LoVo (cell line): ENCODE measurements at places on chromosomes 13 and 19.

DNA sequence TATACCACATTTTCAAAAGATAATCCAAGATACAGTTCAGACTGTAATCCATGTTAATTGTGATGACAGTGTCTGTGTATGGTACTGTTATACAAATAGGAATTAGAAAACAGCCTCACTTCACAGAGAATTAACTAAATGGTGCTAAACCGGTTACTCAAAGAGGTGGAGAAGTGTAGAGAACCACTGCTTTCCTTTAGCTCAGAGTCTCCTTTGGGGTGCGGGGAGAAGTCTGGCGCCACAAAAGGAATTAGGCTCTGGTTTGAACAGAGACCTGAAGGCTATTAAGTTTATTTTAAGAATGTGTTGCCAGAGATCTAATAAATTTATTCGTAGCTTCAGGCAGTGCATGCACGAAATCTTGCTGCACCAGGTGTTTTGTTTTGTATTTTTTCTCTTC lies 65.8 kb downstream of the FREM2 start:
- DNase-seq: no peak

DNA sequence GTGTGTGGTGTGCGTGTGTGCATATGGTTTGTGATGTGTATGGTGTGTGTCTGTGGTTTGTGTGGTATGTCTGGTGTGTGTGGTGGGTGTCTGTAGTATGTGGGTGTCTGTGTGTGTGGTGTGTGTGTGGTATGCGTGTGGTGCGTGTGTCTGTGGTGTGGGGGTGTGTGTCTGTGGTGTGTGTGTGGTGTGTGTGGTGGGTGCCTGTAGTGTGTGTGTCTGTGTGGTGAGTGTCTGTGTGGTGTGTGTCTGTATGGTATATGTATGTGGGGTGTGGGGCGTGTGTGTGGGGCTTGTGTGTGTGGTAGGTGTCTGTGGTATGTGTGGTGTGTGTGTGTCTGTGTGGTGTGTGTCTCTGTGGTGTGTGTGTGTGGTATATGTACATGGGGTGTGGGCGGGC lies 300.7 kb downstream of the TEX29 start:
- no peak for DNase-seq

GRCh38 chr13:34417896-34418295 lies 524.2 kb upstream of the NBEA start:
- DNase-seq: no peak

- no peak for DNase-seq
Observed at GRCh38 chr19:50486823-50487515, 10.3 kb upstream of the GARIN5A start.

GRCh38 chr13:34224877-34225276 lies 406.9 kb downstream of the RFC3 start:
- DNase-seq: no peak

DNA sequence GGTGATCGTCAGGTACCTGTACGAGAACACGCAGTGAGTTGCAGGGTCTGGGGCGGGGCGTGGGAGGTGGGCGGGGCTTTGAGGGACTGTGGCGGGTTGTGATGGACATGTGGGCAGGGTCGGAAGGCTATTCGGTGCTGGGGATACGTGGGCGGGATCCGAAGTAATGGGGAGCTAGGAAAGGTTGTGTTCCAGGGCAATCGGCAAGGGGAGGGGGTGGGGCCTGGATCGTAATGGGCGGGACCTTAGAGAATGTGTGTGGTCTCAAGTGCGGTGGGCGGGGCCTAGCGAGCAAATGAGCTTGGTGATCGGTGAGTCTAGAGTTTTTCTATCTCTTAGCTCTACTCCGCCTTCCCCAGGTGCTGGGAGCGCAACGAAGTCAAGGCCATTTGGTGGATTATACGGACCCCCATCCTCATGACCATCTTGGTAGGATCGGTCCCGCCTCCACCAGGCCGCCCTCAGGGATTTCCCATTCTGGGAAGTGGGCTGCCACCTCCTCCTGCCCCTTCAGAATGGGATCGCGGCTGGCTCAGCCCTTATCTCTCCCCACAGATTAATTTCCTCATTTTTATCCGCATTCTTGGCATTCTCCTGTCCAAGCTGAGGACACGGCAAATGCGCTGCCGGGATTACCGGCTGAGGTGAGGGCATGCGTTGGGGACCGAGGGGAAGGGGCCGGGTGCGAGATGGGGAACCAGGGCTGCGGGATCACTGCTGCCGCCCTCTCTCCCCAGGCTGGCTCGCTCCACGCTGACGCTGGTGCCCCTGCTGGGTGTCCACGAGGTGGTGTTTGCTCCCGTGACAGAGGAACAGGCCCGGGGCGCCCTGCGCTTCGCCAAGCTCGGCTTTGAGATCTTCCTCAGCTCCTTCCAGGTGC lies 9.6 kb downstream of the GIPR start:
- peak; percentile 86 for DNase-seq

DNA sequence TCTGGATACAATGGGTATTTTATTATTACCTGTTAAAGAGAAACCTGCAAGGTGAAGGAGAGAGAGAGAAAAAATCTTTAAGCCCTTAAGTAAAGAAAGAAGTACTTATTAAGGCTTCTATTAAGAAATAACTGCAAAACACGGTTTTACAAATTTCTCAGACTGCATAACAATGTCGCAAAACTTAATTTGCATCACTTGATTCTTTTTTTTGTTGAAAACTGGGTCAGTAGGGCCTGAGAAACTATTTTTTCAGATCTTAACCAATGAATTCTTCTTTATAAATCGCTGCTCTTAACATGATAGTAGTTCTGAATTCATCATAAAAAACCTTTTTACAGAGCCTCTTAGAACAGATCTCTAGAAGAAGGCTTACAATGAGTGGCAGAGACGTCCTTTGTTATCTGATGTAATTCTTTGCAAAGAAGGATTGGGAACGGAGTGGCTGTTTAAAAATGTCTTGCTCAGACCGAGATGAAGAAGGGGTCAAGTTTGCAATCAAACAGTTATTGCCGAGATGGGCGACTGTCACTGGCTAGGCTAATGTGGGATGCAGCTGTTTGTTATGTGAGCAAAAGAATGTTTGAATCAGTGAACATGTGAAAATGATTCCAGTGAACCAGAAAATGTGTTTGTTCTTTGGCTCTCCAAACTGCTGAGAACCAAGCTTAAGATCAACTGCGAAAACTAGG lies 76.3 kb downstream of the ZNF536 start:
- no peak for DNase-seq

- peak; percentile 42 for DNase-seq
Observed at GRCh38 chr13:109840201-109840892, 54.0 kb upstream of the IRS2 start.

- DNase-seq: no peak
Observed at GRCh38 chr19:51354103-51354741, 12.0 kb downstream of the ETFB start.

DNA sequence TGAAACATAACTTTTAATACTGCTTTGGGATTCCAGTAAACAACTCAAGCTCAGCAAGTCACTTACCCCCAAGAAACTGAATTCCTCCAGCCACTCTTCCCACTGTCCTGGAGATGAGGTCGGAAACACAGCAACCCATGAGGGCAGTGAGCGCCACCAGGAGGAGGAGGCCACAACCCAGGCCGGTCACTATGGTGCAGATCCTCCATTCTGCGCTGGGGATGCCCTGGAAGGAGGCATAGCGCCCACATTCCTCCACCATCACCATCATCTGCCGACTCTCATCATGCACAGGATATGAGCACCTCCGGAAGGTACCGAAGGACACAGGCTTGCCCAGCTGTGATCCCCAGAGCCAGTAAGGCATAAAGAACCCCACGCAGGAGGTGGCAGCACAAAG lies 2.2 kb downstream of the LHFPL6 start:
- no peak for DNase-seq

- DNase-seq: no peak
Observed at GRCh38 chr19:18697680-18698079, 14.2 kb downstream of the CRTC1 start.

DNA sequence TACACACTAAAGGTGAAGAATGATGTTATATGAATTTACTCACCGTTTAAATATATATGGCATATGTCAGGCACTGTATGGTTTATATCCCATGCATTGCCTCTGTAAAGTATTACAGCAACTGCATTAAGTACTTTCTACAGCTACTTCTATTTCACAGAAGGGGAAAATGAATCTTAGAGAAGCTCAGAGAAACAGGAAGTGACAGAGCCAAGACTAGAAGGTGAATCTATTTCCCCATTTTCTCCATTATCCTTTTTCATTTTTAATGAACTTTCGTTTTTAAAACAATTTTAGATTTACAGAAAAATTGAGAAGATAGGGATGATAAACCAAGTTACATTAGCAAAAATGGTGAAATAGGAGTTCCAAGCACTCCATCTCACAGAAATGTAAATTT lies 863.3 kb downstream of the UQCRFS1 start:
- DNase-seq: no peak

DNA sequence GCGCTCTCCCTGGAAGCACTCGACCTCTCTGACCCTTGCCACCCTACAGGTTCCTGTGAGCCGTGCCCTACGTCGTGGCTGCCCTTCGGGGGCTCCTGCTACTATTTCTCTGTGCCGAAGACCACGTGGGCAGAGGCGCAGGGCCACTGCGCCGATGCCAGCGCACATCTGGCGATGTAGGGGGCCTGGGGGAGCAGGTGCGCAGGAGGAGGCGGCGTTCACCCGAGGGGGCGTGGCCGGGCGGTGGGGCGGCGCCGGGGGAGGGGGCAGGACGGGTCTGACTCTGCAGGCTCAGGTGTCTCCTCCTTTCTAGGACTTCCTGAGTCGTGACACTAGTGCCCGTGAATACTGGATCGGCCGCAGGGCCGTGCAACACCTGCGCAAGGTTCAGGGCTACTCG lies 26.4 kb downstream of the CLEC4M start:
- no peak for DNase-seq
